Urinary bladder (tissue), 4 donors: ENCODE measurements at places on chromosomes 13 and 19.

DNA sequence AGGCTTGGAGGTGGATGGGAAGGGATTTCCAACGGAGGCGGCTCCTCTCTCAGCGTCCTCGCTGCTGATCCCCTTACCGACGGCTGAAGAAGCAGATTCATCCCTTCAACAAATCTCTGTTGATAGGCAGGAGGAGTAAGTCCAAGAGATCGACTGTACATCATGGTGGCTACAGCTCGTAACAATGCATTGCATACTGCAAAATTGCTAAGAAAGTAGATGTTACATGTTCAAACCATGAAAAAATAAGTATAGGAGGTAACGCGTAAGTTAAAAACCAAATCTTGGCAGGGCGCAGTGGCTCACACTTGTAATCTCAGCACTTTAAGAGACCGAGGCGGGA lies 468 bp upstream of the SLC39A3 start:
- DNase-seq = no peak

DNA sequence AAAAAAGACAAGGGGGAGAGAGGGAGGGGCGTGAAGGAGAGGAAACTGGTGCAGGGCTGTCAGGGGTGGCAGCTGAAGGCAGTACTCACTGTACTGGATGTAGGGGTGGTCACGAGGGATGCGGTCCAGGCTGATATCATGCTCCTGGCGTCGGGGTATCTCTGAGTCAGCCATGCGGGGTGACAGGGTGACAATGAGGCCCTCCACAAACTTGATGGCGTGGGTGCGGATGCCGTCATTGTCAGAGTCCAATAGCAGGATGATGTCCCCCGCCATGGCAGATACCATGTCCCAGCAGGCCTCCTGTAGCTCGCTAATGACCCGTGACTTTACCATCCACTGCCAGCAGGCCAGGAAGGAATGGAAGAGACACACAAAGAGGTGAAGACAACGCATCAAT lies 15.3 kb downstream of the SYMPK start:
- no peak for DNase-seq

DNA sequence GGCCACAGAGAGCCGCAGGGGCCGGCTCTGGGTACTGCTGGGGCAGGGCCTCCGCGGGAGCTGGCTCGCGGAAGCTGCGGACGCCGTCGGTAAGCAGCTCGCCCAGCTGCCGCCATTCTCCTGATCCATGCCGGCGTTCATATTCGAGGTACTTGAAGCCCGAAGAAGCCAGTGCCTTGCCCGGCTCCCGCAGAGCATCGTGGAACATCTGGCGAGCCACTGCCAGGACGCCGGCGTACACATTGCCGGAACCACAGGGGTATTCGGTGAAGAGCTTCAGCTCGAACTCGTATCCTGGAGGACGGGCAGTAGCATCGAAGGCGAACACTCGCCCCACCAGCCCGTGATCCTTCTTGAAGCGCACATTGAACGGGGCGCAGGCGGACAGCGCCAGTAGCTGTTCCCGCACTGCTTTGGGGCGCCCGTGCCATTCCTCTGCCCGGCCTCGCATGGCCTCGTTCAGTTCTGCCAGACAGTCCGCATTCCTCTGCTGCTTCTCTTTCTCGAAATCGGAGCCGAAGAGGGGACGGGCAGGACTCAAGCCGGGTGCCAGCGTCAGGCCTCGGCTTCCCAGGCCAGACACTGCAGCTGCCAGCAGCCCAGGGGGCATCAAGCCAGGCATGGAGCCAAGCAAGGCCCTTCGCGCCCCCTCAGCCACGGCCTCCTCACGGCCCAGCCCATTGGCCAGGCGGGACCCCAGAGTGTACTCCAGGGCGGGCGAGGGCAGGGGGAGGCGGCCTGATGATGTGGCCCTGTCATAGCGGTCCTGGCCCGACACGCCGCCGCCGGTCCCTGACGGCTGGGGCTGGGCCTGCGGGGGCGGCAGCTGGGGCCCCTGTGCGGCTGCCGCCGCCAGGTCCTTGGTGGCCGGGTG lies 1.0 kb downstream of the IRF2BP1 start:
- no peak for DNase-seq

DNA sequence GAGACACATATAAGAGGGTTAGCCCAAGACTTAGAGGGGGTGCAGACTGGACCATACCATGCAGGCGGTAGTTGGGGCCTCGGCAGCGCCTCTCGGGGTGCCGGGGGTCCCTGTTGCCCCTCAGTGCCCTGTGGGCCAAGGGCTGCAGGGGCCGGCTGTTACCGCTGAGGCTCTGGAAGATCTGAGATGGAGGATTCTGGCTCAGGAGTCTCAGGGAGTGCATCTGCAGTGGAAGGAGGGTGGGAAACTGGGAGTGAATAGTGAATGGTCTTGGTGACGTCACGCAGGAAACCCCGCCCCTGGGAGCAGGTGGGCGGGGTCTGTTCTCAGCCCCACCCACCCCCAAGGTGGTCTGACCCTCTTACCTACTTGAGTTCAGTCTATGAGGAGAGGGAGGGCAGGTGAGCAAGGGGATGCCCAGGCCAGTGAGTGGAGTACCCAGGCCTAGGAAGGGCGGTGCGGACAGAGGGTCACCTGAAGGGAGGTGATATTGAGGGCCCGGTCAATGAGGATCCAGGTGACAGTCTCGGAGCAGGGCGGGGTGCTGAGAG lies 1.7 kb upstream of the DBP start:
- DNase-seq = no peak

DNA sequence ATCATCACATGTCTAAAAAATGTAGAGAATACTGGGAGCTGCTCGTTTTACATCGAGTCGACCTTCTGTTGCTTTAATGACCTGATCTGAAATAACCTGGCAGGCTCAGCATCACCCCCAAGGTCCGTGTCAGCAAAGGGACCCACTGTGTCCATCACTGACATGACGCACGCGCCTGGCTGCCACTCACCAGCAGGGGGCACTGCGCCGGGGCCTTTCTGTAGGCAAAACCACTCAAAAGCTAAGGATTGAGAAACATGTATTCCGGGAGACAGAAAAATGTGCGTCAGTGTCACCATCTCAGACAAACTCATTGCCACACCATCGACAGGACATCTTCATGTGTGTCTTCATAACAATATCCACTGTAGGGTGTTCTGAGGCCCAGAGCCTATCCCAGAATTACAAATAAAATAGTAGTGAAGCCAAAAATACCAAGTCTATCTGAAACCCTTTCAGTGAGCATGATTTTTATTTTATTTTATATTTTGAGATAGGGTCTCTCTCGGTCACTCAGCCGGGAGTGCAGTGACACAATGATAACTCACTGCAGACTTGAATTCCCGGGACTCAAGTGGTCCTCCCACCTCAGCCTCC lies 130.3 kb upstream of the LSM14A start:
- DNase-seq = no peak

DNA sequence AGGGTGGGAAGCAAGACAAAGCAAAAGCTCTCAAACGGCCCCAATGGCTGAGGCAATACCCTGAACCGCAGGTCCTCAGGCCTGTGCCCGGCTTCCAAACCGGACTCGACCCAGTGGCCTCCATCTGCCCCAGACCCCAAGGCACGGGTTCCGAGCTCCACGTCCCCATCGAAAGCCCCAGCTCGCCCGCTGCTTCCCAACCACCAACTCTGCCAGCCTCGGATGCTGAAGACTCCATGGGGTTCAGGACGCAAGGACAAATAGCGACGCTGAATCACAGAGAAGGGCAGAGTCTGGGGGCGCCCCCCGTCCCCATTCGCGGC lies 559 bp downstream of the POLR2E start:
- no peak for DNase-seq

GRCh38 chr13:50721672-50721992 lies 121.9 kb downstream of the DLEU7 start:
- no peak for DNase-seq

DNA sequence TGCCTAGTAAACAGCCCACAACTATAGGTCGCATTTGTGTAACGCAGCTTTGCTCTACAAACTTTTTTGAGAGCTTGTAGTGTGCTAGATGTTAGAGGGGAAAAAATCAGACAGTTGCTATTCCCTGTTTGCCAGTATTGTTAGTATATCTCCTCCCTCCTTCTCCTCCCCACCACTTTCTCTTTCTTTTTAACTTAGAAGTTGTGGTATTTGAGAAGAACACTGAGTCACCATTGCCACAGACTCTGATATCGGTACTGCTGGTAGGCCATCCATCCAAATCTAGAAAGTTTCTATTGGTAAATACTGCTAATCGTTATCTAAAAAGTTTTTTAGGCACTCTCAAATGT lies 666 bp downstream of the POMP start:
- DNase-seq = no peak

GRCh38 chr19:57338877-57339276 lies 12.2 kb upstream of the ZNF304 start:
- no peak for DNase-seq

DNA sequence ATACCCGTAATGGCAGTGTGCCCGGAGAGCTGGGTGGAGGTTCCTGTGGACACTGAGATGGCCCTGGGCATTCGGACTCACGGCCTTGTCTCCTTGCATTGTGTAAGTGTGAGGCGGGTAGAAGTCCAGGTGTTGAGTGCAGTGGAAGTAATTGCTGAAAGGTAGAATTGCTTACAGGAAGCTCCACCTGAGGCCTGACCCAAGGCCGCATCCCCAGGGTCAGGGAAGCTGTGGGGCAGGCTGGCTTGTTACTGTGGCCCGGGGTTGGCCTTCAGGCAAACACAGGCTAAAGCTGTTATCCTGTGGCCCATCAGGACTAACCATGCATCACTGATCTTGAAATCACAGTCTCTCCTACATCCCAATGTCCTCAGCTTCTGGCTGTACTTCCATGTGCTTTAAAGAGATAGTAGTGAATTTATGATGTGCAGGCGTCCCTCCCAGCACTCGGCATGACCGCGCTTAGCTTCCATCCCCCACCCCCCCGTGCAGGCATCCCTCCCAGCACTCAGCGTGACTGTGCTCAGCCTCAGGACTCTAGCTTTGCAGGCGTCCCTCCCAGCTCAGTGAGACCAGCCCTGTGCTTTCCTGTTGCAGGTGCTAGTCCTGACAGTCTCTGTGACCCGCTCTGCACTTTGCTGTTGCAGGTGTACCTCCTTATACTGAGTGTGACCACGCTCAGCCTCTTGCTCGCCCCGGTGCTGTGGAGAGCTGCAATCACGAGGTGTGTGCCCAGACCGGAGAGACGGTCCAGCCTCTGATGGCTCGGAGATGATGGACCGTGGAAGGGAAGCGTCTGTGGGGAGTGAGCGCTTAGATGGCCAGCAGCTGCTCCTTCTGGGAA lies 35.6 kb upstream of the TFDP1 start:
- no peak for DNase-seq
